Renal cortex interstitium (tissue), 15 donors: ENCODE measurements at places on chromosomes 6 and 20. TPM values are rescaled to one million over a fixed set of nuclear protein-coding genes. Genes with fewer than 3 reads are reported as not detected.

HLA-DPA1 gene
- 32.9 TPM for polyA plus RNA-seq

NEURL2 gene
- 7.5 TPM for polyA plus RNA-seq

CBLN4 gene
- 1.5 TPM for polyA plus RNA-seq

SRMS gene
- polyA plus RNA-seq, result 0.16 TPM
